Right cardiac atrium (tissue), 5 donors: ENCODE measurements at places on chromosomes 5 and 9. TPM values are rescaled to one million over a fixed set of nuclear protein-coding genes. Genes with fewer than 3 reads are reported as not detected.

STC2 gene
- total RNA-seq = 9.4 TPM

- DNase-seq = no peak
Measured at GRCh38 chr9:137626464-137626863, 7.7 kb downstream of the EHMT1 start.

PCDHGB6 gene
- total RNA-seq = 6.6 TPM

DNA sequence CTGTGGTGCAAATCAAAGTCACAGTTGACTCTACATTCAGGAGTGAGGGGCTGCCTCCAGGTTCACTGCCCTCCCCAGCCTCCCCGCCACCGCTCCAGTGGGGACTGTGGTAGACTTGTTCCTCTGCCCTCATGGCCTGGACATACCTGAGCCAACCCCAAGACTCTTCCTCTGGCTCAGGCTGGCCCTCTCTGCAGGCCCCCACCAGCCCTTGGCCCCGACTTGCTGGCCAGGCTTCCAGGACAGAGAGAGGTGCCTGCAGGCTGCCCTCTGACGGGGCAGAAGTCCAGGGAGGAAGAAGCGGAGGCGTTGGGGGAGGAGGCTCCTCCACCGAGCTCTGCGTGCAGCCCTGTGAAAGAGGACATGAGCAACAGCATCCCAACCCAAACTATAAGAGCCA is 2.8 kb upstream of the SARDH start:
- DNase-seq = no peak

GRCh38 chr5:58854441-58854840 is 271.6 kb downstream of the RAB3C start:
- DNase-seq = no peak

DNA sequence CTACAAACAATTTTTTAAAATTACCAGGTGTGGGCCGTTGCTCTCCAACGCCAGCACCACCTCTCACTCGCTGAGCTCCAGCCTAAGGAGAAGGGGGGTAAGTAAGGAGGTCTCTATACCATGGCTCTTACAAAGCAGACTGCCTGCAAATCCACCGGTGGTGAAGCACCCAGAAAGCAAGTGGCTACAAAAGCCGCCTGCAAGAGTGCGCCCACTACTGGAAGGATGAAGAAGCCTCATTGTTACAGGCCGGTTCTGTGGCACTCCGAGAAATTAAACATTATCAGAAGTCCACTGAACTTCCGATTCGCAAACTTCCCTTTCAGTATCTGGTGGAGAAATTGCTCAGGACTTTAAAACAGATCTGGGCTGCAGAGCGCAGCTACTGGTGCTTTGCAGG is 46.0 kb downstream of the CDO1 start:
- DNase-seq = no peak

GRCh38 chr9:88691091-88691490 is 156.1 kb downstream of the NXNL2 start:
- no peak for DNase-seq

- no peak for DNase-seq
Measured at GRCh38 chr5:180338001-180338707, 15.0 kb downstream of the GFPT2 start.

- DNase-seq = no peak
Measured at GRCh38 chr9:2725898-2726649, 8.8 kb downstream of the KCNV2 start.
